ENCODE measurements at places on chromosomes 2 and 18.

DNA sequence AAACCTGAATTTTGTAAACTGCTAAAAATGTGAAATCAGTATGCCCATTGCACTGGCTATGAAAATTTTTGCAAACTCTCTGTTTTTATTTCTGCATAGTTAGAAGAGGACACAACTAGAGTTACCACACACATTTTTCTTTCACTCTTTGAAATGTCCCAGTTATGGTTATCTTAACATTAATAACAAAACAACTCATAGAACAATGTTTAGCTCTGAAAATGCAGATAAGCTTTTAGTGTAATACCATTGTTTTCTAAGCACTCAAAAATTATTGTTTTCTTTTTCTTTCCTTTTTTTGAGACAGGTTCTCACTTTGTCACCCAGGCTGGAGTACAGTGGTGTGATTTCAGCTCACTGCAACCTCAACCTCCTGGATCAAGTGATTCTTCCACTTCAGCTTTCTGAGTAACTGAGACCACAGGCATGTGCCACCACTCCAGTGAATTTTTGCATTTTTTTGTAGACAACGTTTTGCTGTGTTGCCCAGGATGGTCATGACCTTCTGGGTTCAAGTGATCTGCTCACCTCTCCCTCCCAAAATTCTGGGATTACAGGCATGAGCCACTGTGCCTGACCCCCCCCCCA is 1204.5 kb upstream of the ZEB2 start:
- DNase-seq: no peak

DNA sequence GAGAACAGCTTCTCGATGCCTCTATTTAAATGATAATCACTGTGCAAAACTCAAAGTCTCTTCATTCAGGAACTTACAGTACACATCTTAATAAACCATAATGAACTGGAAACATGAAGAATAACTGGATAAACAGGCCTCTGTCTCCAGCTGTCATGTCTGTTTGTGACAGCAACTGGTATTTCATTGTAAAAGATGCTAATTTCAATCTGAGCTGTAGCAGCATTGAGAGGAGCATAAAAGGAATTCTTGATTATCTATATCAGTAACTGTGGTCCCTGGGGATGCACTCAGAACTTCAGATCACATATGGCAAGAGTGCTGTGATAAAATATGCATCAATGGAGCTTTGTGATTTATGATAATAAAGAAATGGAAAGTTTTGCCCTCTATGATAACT is 18.8 kb downstream of the CDH20 start:
- DNase-seq: no peak

DNA sequence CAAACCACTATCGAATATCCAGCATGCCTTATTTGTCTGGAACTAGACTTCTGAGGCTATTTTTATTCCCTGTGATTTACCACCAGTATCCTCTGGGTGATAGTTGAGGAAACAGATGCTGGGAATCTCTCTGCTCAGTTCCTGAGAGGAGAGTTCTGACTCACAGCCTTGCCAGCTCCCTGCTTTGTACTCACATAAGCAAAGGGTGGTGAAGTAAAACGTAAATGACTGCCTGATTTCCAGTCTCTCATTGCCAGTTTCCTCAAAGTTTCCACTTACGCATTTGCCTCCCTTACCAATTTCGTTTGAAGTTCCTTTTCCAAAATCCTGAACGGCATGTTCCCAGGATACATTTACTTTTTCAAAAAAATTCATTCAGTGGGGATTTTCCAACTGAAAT is 69.2 kb upstream of the HNRNPA3 start:
- DNase-seq: no peak

- no peak for DNase-seq
Observed at GRCh38 chr2:155218945-155219344, 520.5 kb downstream of the KCNJ3 start.

GRCh38 chr2:96345438-96345837 is 9.9 kb downstream of the NCAPH start:
- peak; percentile 19 for DNase-seq

GRCh38 chr2:42147641-42148274 is 21.4 kb upstream of the EML4 start:
- DNase-seq: no peak

- DNase-seq: no peak
Observed at GRCh38 chr2:160666154-160667060, 172.8 kb upstream of the RBMS1 start.

DNA sequence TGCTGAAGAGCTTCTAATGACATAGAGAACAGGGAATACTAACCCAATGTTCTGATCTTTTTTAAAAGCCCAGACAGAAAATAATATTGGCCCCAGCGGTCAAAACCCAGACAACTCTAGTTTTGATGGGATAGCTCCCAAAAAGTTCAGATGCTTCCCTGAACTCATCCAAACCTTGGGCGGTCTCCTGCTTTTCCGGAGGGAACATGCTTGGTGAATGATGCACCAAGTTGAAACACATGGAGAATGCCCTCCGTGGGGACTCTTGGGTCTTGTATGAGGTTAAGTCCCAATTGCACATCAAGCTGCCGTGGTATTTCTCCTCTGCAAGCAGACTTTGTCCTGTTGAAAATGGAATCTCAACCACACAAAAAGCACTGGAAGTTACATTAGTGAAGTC is 120.7 kb upstream of the CTAGE1 start:
- DNase-seq: no peak

GRCh38 chr2:203804764-203805485 is 62.6 kb upstream of the CTLA4 start:
- DNase-seq: no peak
